AG09319 (cell line): ENCODE measurements at places on chromosomes 1 and 21.

GRCh38 chr1:54252371-54252936 lies 52.5 kb downstream of the MRPL37 start:
- no peak for DNase-seq

GRCh38 chr1:15213341-15213821 lies 33.6 kb upstream of the FHAD1 start:
- peak; percentile 16 for DNase-seq

DNA sequence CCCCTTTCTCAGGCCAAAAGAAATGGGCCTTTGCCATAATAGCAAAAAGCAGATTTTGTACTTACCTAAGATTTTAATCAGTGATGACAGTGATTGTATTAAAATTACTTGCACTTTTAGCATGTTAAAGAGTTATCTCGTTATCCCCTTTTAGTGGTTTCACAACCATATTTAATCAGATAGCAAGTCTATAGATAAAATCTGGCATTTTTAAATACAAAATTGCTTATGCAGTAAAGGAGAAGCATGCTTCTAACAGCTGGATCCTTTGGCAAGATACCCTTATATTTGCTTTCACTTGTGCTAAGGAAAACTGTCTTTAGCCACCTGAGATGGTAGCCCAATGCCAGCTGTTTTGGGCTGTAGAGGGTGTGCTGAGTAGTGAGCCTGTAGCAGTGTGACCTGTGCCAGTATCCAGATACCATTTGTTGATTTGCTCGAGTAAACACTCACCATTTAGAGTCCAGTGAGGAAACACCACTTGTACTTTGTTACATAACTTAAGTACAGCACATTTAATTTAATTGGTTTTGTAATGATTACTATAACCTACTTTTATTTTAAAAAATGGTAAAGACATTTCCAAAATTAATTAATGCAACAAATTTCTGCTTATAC lies 314.4 kb upstream of the ZP4 start:
- DNase-seq: no peak

DNA sequence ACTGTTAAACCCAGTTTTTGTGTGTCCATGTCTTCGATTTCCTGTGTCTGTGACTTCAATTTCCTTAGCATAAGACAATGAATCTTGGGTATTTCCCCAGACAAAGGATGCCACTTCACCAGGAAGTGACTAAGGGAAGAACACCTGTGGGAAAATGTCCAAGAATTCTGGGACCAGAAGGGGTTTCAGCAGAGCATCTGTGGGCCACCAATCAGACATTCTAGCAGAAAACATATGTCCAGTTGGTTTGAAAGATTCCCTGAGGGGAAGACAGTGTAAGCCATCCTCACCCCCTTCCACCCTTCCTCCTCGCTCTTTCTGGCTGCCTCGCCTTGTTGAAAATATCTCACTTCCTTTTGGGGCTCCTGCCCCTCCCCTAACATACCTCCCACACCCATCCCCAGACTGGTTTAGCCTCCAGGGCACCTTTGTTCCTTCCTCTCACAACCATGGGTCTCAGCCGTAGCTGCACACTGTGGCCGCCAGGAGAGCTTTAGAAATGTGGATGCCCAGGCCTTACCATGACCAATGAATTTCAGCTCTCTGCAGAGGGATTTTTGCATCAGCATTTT lies 25.5 kb upstream of the IFNAR1 start:
- DNase-seq: no peak

DNA sequence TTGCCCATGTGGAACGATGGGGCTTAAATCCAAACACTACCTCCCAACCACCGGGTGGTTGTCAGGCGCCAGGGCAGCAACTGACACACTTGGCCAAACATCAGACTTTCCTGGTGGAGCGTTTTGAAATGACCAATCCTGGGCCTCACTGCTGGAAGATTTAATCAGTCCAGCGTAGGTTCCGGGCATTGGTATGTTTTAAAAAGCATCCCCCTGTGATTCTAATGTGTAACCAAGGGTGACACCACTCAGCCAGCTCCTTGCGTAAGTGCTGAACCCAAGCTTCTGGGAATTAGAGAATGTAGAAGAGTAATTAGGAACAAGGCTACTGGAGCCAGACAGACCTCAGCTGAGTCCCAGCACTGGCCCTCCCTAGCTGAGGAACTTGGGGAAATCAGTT lies 44.8 kb upstream of the KAZN start:
- no peak for DNase-seq
